ENCODE measurements at places on chromosomes 1 and 21.
A peak's percentile ranks its signal among the peaks of the same experiment; 100 is the strongest.

GRCh38 chr1:41516168-41517061 lies 31.9 kb upstream of the EDN2 start:
- peak; percentile 61 for DNase-seq

DNA sequence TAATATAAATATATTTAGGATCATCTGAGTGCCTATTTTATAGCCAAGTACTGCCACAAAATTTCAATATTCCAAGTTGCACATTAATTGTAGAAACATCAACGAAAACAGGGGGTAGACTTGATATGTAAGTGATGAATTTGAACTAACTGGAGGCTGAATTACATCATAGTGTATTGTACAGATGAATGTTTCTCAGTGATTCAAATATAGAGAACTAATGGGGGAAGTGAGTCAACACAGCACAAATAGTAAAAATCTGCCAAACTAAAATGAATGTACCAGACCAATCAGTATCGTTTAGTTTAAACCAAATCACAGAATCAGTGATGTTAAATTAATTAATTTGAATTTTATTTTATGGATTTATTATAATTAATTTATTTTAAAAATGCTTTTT lies 42.8 kb downstream of the RTCA start:
- no peak for DNase-seq

DNA sequence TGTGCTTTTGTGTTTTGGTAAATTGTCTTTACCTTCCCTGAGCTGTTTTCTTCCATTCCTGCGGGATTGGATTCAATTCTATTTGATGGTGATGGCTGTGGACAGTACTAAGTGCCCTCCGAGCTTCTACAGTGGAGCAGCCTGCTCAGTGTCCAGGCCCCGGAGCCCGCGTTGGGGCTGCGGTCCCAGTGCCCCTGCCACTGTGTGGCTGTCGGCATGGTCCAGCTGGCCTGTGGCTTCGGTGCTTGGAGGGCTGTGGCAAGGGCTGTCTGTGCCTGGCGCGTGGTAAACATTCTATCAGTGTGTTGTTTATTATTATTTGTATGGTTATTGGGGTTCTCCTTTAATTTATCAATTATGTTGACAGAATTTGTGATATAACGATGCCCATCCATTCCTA lies 109.1 kb upstream of the COL6A1 start:
- DNase-seq: no peak

- no peak for DNase-seq
Observed at GRCh38 chr1:9659328-9659727, 7.8 kb downstream of the PIK3CD start.

GRCh38 chr1:109399326-109399957 lies 1.7 kb upstream of the SORT1 start:
- DNase-seq: peak; percentile 53

Data from naive B cell (primary cell).